GOT3 (cell line): ENCODE measurements at places on chromosomes 2 and 18.

DNA sequence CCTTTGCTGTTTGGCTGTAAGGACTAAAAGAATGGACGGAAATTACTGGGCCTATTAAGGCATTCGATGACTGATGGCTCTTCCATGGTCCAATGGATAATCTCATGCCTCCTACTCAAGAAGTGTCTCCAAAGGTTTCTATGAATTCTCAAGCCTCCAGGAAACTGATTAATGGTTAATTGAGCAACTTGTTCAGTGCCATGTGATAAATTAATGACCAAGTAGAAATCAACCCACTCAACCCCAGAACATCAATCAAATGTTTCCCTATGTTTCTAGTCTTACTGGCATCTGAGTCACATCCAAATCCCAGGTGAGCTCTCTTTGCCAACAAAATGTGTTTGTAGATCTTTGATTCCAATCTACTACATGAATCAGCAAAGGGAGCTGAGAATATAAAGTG is 103.6 kb downstream of the NXPH2 start:
- no peak for DNase-seq

DNA sequence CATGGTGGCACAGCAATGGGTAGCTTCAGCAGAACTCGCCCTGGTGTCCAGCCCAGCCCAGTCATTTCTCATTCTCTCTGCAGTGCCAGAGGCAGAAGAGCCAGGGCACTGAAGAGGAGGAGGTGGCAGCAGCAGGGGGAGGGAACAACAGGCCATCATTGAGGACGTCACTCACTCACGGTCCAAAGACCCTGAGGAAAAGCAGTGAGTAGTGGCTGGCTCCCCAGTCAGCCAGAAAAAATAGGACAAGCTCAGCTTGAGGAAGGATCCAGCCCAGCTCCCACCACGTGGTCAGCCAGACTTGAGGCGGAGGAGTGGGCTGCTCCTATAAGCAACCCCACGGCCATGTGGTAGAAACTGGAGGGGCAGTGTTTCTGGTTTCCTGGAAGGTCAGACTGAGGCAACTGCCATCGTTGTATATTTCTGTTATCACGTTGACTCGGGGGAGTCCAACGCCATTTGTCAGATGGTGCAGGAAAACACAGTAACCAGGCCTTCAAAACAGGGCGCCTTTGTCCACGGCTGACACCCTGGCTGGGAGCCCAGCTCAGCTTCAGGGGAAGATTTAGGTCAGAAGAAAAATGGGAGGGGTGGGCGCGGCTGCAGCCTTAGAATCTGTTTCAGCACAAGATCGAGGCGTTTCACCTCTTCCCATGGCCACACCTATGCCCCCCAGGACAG is 19.0 kb upstream of the TMEM247 start:
- no peak for DNase-seq

- DNase-seq, result no peak
These were observed 306.0 kb upstream of the EPC2 start for GRCh38 chr2:148338541-148338940.

GRCh38 chr2:135411646-135412045 is 119.4 kb downstream of the ZRANB3 start:
- no peak for DNase-seq

- no peak for DNase-seq
These were observed 173.7 kb downstream of the CELF4 start for GRCh38 chr18:37391698-37392548.

DNA sequence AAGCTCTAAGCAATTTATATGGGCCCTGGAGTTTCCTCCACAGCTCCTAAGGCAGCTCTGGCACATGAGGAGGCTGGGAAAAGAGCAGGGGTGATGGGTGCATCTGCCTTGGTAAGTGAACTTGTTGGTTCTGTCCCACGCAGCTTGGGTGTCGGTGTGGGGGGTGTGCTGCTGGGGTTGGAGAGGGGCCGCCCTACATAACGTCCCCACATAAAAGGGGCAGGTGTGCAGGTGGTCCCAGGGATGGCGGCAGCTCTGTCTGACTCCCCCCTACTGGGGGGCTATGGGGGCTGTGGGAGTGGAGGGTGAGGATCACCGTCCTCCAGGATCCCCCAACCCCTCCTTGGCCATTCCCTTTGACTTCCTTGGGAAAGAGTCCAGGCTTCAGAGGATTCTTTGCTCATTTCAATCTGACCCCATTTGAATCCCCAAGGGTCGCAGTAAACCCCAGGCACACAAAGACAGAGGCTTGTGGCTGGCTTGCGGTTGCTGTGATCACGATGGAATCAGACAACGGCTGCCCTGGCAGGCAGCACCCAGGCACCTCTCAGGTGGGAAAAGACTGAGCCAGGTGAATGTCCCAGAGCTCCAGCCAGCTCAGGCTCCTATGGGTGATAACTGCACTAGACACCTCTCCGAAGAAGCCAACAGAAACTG is 34.5 kb upstream of the CD8A start:
- DNase-seq, result no peak

GRCh38 chr2:168160897-168161296 is 86.5 kb downstream of the STK39 start:
- DNase-seq, result no peak

GRCh38 chr2:239047420-239047819 is 199.5 kb downstream of the TWIST2 start:
- DNase-seq, result no peak

GRCh38 chr2:216839688-216840087 is 20.2 kb downstream of the TNP1 start:
- DNase-seq, result no peak

DNA sequence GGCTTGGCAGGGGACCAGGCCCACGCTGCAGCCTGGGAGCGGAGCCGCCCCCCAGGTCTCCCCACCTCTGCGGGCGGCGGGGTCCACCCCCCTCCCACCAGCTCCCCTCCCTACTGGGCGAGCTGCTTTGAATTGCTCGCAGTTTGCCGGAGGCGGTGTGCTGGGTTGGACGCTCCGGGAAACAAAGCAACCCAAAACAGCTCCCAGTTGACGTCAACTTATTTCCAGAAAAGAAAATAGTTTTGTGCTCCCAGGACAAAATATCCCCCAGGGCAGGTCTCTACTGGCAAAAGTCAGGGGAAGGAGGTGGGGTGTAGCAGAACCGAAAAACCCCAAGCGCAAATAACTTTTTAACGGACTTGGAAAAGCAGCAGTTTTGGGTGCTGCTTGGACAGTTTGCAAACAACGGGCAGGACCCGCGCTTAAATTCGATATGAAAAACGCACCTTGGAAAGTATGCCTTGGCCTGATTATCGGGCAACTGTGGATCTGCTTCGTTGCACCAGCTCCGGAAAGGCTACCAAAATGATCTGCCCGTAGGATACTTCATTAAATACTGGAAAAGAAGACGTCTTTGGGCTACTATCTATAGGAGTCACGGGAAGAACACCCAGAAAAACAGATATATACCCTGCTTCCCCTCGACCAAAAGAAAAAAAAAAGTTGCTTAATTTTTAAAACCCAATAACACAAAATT is 2.8 kb upstream of the KCTD1 start:
- no peak for DNase-seq

GRCh38 chr2:70784320-70784719 is 6.1 kb downstream of the FIGLA start:
- DNase-seq, result no peak

- no peak for DNase-seq
These were observed 203.8 kb downstream of the PLCL1 start for GRCh38 chr2:198008230-198008629.

- DNase-seq, result no peak
These were observed 647.8 kb downstream of the SATB2 start for GRCh38 chr2:198809976-198810375.

- no peak for DNase-seq
These were observed 49.6 kb downstream of the SOWAHC start for GRCh38 chr2:109663721-109664120.

DNA sequence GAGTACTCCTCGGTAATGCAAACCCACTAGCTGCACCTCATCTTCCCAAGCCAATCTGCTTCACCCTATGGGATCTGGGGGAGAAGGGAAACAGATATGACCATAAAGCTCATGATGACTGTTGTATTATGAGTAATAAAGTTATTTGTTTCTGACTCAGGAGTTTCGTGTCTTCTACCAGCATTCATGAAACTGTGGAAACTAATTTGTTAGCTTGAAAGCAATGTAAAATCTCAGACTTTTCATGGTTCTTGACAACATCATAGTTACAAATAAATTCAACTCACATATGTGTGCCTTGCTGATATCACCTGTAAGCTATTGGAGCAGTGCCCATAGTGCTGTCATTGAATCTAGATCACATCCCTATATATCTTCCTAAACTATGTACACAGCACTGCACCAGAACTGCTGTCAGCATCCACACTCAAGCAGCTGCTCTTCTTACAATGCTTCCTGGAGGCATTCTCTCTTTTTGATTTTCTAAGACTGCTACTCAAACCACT is 135.6 kb upstream of the KYNU start:
- no peak for DNase-seq

DNA sequence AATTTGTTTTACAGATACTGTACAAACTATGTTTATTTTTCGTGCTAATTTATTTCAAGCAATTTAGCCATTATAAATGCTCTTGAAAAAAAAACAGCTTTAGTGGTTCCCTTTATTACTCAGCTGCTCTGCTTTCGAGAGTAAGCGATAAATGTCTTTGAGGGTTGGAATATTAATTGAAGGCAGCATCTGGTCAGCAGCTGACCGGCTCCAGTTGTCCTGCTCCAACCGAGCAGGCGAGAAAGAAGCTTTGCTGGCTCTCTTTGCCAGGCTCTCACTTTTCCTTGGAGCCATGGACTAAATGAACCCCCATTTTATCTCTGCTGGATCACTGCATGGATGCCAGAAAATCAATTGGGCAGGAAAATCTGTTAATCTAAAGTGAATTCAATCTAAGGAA is 147.4 kb downstream of the LNPK start:
- no peak for DNase-seq

- no peak for DNase-seq
These were observed 40.8 kb downstream of the KCMF1 start for GRCh38 chr2:85011747-85012146.

DNA sequence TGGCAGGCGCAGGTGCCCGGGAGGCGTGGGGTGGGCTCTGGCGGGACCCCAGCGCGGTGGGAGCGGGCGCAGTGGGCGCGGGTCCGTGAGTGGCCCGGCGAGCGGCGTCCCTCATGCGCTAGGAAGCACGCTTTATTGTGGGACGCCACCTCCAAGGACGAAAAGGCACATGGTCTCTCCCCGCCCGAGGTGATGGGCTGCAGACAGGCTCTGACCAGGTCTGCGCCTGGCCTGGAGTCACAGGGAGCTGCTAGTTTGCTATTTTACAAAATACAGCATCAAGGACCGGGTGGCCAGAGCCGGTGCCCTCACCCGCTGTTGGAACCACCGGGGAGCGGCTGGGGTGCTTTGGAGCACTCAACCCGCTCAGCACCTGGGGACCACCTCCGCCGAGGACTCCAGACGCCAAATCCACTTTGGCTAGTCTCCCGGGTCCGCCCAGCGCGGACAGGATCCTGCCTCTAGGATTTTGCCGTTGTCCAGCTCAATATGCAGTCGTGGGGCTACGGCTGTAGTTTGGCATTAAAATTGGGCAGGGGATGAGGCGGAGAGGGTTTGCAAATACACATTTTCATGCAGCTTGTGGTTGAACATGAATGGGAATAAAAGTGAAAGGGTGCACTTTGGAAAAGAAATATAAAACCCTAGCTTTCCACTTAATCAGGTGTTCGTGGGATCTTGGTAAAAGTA is 65.4 kb downstream of the LRRFIP1 start:
- no peak for DNase-seq

DNA sequence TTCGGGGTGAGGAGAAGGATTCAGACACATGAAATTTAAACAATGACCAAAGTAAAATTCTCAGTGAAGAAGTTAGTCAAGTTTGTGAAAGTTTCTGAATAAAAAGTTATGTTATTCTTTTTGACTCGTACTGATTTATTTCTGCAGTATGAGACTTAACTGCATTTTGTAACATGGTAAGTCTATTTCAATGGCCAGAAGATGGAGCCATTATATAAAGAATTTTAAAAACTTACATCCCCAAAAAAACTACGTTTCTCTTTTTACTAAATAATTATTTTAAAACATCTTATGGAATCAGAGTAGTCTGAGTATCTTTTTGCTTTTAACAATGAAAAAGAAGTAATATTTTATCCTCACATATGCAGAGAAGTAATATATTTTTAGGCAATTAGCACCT is 51.4 kb upstream of the SCN1A start:
- DNase-seq, result no peak

- DNase-seq, result no peak
These were observed 17.3 kb downstream of the CFAP65 start for GRCh38 chr2:219024059-219024458.

GRCh38 chr2:197042739-197043196 is 116.3 kb upstream of the PGAP1 start:
- no peak for DNase-seq

DNA sequence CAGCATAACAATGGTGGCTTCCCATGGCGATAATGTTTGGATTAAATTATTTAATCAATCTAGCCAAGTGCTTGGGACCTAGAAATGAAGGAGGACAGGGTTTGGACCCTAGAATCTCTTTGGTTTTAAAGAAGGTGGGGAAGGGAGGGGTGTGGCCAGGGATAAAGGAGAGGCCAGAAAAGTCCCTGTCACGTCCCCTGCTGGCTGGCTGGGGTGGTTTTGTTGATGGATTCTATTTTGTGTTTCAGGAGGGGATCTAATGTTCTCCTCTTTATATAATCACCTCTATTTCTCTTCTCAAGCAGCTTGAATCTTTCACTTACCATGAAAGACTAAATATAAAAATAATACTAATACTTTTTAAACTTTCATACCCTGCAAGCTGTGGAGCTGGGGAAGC is 52.6 kb upstream of the GALR1 start:
- DNase-seq, result no peak

GRCh38 chr2:220847589-220847988 is 724.5 kb downstream of the EPHA4 start:
- DNase-seq, result no peak

DNA sequence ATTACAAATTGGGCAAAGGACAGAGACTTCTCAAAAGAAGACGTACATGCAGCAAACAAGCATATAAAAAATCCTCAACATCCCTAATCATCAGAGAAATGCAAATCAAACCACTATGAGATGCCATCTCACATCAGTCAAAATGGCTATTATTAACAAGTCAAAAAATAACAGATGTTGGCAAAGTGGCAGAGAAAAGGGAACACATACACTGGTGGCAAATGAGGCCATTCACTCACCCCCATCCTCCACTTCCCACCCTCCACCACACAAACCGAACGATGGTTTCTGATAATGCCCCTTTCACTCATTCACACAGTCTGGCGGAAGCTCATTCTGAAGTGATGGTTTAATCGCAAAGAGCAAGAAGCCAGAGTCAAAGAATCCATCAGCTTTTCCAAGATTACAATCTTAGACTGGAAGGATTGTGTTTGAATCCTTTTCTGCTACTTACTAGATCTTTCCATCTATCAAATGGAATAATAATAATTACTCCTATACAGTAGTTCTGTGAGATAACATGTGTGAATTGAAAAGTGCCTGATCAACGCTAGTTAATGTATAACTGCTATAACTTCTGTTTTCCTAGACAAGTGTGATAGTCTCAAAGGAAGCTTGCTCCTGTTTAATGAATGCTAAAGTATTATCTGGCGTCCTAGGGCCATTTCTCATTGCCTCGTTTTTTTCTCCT is 16.9 kb upstream of the CD28 start:
- DNase-seq, result no peak
